ENCODE measurements at places on chromosomes 5 and 9. TPM values are rescaled to one million over a fixed set of nuclear protein-coding genes. Genes with fewer than 3 reads are reported as not detected.

SLC1A3 gene
- 29.7 TPM for total RNA-seq

KLHL3 gene
- total RNA-seq = 11.0 TPM

ADAMTS19 gene
- total RNA-seq = 18.0 TPM

TMEM171 gene
- 2.2 TPM for total RNA-seq

ARAP3 gene
- total RNA-seq = 3.6 TPM

ARL10 gene
- 5.4 TPM for total RNA-seq

SLC45A2 gene
- total RNA-seq = not detected

C5orf47 gene
- total RNA-seq = not detected

SCGB3A2 gene
- total RNA-seq = 6.4 TPM

ENTREP1 gene
- total RNA-seq = 7.6 TPM

WNT8A gene
- not detected for total RNA-seq

TRIM52 gene
- 29.9 TPM for total RNA-seq

Measured in stomach (tissue), 19 donors.